ENCODE measurements at places on chromosomes 2 and 18.

GRCh38 chr18:39749154-39749553, 2183.6 kb upstream of the CELF4 start:
- DNase-seq, result no peak

DNA sequence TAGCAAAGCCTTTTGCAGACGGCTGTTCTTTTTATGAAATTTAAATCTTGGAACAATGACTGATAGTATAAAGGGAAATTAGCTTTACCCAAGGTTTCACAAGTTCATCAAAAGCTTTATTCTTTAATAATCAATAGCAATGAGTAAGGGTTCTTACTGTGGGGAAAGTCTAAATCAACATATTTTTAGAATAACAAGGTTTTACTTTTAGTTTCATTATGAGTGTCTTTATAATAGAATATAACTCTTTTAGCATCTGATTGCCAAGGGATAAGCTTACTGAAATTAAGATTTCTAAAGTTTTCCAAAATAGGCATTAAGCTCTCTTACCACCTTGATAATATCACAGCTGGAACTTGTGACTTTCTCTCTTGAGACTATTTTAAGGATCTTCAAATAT, 1489.7 kb downstream of the LRP1B start:
- DNase-seq, result no peak

GRCh38 chr2:47516360-47517104, 113.6 kb downstream of the MSH2 start:
- DNase-seq, result no peak

DNA sequence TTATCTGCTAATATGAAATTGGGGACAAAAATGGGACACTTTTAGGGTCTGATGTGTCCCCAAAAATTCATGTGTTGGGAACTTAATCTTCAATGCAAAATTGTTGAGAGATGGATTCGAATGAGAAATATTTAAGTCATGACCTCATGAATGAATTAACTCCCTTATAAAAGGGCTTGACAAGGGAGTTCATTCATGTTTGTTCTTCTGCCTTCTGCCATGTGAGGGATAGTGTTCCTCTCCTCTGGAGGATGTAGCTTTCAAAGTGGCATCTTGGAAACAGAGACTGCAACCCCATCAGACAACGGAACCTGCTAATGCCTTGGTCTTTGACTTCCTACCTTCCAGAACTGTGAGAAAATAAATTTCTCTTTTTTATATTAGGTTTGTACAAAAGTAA, 89.2 kb upstream of the LINC00305 start:
- no peak for DNase-seq

- no peak for DNase-seq
These were observed 64.7 kb upstream of the DSEL start for GRCh38 chr18:67581178-67581577.

- no peak for DNase-seq
These were observed 493.1 kb downstream of the CPS1 start for GRCh38 chr2:211049321-211050018.

GRCh38 chr2:64914735-64915509, 74.3 kb upstream of the SLC1A4 start:
- DNase-seq, result no peak

- DNase-seq, result no peak
These were observed 53.8 kb downstream of the TMEM200C start for GRCh38 chr18:5841518-5841917.

DNA sequence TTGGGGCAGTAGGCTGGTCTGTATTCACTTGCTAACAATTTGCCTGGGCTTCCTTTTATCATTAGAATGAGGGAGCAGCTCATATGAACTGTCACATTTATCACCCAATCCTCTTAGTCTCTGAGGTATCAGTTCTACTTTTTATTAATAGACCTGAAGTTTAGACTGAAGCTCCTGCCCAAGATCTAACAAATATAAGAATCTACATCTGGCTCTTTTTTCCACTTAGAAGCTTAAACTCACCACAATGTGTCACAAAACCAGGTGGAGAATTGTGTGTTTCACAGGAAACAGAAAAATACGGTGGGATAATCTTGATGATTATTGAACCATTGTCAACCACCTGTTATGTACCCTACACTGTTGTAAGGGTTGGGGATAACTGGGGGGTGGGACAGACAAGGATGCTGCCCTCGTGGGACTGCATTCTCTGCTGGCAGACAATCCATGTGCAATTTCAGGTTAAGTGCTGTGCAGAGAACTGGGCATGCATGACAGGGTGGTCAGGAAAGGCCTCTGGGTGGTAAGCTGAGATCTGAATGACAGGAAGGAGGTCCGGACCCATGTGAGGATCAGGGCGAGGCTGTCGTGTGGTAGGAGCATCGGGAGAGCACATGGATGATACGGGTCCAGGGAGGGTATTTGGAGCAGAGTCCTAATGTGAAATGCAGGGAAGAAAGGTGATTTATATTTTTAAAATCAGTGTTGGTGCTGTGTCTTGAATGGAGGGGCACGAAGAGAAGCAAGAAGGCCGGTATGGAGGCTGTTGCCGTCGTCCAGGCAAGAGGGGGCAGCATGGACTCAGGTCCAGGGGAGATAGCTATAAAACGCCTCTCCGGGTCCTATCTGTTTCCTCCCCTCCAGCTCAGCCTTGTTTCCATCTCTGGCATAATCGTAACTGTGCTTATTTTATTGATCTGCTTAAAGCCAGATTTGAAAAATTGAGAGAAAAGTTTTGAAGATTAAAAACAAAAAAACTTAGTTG, 17.6 kb downstream of the MYL12B start:
- no peak for DNase-seq

- no peak for DNase-seq
These were observed 891.8 kb downstream of the DSC3 start for GRCh38 chr18:30150586-30151250.

- no peak for DNase-seq
These were observed 399.1 kb upstream of the ATP5MC3 start for GRCh38 chr2:175580652-175581051.

DNA sequence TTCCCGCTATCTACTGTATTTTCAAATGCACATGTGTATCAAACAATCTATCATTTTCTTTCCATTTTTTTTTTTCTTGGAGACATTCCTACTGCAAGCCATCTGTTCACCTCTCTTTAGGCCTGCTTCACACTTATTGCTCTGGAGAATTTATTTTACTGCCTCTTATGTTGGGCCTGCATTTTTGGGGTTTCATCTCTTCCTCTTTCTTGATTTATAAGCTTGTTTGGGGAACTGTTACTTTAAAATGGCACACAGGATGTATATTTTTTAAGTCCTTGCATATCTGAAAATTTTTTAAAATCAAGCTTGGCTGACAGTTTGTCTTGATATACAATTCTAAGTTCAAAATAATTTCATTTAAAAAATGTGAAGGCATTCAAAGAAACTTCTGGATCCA, 3.5 kb upstream of the RAB27B start:
- no peak for DNase-seq

GRCh38 chr2:44168681-44169154, at the start of gene PPM1B:
Gene PPM1B (plus strand): TSS chr2:44168875. CDS start chr2:44201200, 32,325 bp downstream.
- peak; percentile 100 for DNase-seq

GRCh38 chr18:78798402-78799175, 181.0 kb upstream of the SALL3 start:
- no peak for DNase-seq

DNA sequence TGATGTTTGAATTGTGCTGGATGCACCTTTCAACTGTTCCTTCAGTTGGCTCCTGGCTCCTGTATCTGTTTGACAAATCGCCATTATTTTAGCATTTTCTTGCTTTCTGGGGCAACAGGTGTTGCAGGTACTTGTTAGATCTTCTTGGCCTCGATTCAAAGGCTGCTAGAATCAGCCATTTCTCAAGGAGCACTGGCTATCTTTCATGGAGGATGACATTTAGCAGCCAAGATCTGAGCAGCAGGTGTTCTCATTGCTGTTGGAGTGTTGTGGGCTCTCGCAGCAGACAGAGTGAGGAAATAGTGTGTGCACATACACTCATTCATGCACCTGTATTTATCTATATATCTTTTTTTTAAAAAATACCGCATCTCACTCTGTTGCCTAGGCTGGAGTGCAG, 52.2 kb downstream of the INPP5D start:
- DNase-seq, result no peak

DNA sequence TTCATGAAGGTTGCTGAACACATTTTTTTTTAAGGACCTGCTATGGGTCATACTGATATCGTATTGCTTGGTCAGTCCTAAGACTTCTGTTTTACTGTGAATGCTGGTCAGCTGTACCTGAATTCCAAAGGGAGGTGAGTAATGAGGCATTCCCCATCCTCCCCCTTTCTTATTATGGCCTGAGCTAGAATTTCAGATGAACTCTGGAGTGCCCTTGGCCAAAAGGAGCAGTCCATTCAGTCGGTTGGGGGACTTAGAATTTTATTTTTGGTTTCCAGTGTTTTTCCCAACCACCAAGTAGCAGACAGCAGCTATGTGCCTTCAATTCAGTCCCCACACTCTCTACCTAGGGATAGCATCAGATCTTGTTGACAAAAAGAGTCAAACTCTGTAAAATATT, 26.9 kb upstream of the PDCL3 start:
- no peak for DNase-seq

GRCh38 chr2:118833716-118834439, 13.6 kb downstream of the EN1 start:
- no peak for DNase-seq

GRCh38 chr2:67854798-67855197, 208.0 kb downstream of the C1D start:
- DNase-seq, result no peak

DNA sequence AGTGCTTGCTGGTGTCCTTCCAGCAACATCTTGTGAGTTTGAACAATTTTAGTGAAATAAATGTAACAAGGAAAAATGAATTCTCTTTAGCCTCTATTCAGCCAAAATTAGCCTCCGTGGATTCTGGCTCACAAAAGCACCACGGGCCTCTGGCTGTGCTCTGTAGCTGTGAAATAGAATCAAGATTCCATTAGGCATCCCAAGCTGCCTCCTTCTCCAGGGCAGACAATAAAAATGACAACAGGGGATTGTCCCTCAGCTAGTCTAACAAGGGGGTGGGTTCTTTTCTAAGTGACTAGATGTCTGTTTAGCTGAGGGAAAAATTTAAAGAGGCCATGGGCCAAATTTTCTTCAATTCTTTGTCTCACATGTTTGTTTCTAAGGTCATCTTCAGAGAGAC, 254.7 kb upstream of the FIGN start:
- DNase-seq, result no peak

DNA sequence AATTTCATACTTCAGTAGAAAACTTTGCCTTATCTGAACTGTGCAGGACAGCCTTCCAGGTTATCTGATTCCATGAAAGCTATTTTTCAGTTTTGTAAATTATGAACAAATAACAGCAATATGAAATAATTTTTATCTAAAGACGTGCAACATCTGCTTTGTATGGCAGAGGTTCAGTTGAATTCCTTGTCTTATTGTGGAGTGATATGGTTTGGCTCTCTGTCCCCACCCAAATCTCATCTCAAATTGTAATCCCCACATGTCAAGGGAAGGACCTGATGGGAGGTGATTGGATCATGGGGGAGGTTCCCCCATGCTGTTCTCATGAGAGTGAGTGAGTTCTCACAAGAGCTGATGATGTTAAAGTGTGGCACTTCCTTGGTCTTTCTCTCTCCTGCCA, 18.1 kb upstream of the RPIA start:
- no peak for DNase-seq

GRCh38 chr2:216802516-216803215, 57.2 kb downstream of the TNP1 start:
- DNase-seq, result no peak

- no peak for DNase-seq
These were observed 463.7 kb upstream of the RGPD4 start for GRCh38 chr2:107362993-107363392.

- DNase-seq, result no peak
These were observed 129.9 kb downstream of the SPTBN1 start for GRCh38 chr2:54586062-54586461.

DNA sequence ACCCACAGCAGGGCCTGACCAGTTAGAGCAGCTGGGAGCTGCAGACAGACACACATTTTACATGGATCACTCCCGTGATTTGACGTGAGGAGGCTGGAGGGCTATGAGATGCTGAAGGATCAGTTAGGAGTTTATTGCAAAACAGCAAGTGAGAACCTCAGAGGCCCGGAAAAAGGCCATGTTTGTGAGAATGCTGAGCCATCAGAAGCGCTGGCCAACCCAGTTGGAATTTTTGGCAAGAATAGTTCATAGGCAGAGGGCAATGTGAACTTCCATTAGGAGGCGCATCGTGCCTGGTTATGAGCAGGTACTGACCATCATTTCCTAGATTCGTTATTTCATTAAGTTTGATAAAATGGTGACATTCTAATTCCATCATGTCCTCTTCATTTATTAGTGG, 23.3 kb upstream of the LMAN1 start:
- no peak for DNase-seq

DNA sequence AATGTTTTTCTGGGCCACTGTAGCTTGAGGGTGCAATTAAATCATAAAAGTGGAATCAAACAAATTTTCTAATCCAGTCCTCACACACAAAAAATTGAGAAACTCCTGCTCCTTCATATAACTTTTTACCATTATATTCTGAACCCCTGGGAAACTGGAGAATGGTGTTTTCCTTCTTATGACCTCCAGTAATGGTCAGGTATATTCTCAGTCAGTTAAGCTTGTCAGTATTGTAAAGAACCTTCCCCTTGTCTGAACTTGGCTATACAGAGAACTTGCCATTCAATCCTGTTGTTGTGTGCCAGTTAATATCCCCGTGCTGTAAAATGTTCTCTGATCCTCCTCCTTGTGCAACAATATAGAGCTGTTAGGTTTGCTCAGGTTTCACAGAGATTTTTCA, 39.5 kb downstream of the ZNF804A start:
- no peak for DNase-seq

DNA sequence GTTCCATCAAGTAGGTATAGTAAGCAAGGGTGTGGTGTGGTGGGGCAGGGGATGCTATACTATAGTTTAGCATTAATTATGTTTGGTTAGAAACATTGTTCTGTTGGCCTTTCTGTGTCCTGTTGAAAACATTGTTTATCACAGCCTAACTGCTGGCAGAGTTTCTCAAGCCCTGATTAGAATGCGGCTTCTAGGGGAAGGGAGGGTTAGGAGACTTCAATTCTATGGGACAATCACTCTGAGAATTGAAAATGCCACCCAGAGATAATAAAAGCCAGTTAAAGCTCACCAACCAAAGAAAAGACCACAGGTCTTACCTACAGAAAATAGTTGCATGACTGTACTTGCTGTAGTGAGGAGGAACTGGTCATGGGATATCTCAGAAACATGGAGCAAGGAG, 19.9 kb upstream of the SMCHD1 start:
- no peak for DNase-seq

Data from colonic mucosa (tissue), 4 donors.